T-helper 1 cell (primary cell): ENCODE measurements at places on chromosomes 5 and 9.

- DNase-seq, result no peak
These were observed 24.8 kb downstream of the GRIA1 start for GRCh38 chr5:153515301-153515700.

GRCh38 chr9:75185585-75186170 is 97.4 kb downstream of the OSTF1 start:
- no peak for DNase-seq

DNA sequence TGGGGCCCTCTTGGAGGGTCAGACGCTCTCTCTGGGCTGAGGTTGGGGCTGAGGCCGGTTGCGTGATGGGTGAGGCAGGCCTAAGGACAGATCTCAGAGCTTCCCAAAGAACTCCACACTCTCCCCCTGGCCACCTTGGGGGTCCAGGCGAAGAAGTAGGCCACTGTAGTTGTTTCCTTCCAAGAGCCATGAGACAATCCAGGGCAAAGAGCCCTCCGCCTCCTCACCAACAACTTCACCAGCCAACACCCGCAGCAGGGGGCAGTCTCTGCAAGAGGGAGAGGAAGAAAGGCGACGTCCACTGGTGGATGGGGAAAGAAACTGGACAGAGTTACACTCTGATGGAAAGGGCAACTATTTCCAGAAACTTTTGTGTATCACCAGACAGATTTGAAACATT is 10.7 kb downstream of the SLC35A4 start:
- no peak for DNase-seq

DNA sequence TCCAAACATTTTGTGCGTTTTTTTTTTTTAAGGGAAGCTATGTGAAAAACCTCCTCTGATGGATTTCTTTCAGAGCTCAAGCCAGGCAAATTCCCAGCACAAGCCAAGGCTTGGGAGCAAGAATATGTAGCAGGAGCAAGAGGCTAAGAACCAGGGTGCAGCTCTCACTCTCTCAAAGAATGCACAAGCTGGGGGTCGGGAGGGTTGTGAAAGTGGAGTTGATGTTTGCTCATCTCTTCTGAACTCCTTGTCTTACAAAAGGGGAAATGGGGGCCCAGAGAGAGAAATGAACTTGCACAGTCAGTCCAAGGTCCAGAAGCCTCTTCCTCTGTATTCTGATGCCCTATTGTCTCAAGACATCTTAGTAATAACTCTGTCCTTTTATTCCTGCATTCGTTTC is 7.7 kb upstream of the TRAF1 start:
- DNase-seq, result no peak
